SK-MEL-5 (cell line): ENCODE measurements at places on chromosomes 6 and 20.

- DNase-seq: no peak
Measured at GRCh38 chr6:19434065-19434464, 403.1 kb upstream of the ID4 start.

DNA sequence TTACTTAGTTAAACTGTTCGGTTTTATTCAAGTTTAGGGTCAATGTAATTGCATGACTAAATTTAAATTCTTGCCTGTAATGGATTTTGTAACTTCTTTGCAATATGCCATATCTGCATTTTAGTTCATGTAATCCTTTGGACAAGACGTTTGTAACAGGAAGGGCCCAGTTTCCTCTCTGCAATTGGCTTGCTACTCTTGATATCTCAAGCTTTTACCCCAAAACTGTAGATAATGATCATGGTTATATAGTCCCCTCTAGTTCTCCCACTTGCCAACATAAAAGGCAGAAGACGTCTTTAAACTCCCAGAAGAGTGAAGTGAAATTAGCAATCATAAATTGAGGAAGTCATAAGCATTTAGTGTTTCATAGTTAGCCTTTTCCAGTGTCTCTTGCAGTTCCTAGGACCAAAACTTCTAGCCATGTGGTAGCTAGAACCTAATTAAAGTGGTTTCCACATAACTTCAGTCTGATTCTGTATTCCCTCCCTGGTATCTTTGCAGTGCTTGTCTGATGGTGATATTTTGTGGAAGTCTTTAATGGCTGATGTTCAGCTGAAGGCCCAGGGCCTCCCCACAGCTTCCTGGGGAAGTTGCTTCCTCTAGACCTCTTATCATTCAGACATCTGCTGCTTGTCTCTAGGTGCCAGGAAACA is 117.8 kb upstream of the SUPT3H start:
- no peak for DNase-seq

GRCh38 chr6:52231406-52232127 is 12.7 kb downstream of the IL17F start:
- DNase-seq: peak; percentile 50

GRCh38 chr6:562052-562676 is 94.7 kb downstream of the HUS1B start:
- peak; percentile 81 for DNase-seq

DNA sequence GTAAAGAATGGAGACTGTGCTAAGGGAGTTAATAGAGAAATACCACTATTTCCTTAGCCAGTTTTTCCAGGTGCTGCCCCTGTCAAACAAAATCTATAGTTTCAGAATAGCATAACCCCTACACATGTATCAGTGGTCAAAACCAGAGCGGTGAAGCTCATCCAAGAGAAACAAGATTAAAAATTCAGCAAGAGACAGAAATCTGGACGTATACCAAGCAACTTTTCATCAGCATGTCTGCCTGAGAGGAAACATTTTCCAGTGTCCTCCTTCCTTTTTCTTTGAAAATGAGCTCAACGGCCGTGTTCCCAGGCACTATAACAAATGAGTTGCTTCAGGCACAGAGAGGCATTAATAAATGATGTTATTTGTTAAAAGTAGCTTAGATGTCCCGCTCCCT is 416.5 kb downstream of the BCKDHB start:
- DNase-seq: no peak

DNA sequence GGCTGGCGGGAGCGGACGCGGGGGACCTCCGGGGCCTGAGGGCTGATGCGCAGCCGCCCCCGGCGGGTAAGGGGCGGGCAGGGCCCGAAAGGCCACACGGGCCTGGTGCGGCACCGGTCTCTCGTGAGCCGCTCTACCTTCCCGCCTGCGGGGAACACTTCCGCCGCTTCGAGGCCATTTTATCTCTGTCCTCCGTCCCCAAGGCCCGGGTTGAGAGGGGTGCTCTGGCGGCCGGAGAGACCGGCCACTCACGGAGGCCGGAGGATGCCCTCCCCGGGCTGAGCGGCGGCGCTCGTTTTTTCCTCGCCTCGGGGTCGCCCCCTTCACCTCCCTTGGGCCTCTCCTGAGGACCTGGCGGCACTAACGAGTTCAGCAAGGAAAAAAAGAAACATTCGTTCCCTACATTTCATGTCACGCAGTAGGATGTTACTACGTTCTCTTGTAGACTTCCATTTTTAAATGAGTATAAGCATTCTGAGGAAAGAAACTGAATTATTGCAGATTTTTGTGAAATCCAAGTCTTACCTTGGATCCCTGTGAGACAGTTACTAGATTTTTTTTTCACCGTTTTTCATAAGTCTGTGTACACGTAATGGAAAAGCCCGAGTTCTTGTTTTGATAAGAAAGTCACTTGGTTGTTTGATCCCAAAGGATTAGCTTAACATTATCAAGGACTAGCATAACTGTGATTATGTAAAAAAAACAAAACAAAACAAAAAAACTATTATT is 575 bp downstream of the WTAP start:
- DNase-seq: peak; percentile 34

DNA sequence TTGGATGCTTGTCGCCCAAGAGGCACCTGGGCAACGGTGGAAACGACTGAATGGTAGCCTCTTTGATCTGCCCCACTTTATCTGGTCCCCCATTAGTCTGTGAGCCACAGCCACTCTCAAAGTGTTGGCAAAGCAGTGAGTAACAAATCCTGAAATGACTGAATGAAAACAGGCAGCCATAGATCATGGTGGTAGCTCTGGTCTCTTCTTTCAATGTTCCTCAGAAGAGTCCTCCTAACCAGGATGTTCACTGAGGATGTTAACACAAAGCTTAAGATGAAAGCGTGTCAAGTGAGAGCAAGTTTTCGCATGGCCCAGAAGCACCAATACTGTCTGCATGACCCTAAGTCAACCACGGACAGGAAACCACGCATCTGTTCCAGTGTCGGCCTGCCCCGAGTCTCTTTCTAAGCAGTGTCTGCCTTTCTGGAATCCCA is 107.3 kb downstream of the IRF4 start:
- no peak for DNase-seq

DNA sequence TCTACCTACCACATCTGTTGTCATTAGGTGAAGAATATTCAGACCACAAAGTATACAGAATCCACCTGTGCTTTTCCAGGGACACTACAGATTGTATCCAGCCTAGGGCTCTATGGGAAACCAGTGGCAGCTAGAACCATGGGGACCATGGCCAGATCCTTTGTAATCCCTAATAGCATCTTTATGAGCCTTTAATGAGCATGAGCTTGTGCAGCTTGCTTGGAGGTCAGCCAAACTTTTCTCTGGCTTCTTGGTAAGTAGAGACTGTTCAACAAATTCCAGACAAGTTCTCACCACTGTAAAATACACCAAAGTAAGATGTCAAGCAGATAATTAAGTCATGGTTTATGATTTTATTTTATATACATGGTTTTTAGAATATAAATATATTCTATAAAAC is 301.6 kb upstream of the ADGRB3 start:
- DNase-seq: no peak

DNA sequence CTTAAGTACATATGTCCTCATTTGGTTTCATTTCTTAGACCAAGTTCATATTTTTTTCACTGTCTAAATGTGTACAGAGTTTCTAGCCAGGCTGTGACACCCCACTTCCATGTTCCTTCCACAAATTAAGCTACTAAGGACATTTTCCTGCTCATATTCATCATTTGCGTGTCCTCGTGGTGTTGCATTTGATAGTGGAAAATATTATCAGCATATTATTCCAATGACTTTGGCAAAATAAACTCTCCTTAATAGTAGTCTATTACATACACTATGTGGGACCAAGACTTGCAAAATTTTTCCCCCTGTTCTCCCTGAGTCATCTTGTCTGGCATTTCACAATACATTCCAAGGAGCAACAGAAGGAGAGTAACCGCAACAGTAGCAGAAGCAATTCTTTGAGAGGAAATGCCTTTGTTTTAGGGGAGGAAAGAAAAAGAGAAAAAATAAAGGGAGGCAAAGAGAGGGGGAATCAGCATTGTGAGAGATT is 599.2 kb downstream of the COL12A1 start:
- DNase-seq: no peak

- peak; percentile 24 for DNase-seq
Measured at GRCh38 chr6:144036064-144036834, 28.2 kb upstream of the PLAGL1 start.

DNA sequence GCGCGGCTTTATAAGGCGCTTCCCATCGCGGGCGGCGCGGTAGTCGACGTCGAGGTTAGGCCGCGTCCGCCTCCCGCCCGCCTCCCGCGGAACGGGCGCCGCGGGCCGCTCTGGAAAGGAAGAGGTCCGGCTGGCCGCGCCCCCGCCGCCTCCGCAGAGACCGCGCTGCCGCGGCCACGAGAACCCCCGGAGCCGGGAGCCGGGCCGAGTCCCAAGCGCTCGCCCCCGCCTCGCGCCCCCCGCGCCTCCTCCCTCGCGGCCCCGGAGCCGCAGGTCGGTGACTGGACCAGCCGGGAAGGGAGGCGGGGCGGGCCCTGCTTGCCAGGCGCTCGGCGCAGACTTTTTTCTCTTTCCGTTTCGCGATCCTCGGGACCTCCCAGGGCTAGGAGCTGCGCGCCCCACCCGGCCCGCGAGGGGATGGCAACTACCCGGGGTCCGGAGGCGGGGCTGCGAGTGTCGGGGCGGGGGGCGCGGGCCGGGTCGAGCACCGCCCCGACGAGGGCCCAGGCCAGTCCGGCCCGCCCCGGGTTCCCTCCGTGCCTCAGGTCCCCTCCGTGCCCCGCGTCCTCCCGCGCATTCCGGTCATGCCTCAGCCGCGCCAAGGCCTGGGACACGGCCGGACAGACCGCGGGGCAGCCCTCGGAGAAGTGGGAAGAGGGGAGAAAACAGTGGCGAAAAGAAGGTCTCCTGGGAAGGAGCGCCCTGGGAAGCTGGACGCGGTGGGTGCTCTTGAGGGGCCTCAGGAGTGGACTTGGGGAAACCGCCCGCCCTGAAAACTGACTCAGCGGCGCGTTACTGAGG is 417 bp upstream of the PXDC1 start:
- DNase-seq: peak; percentile 94

- no peak for DNase-seq
Measured at GRCh38 chr6:110446405-110446804, 30.0 kb downstream of the SLC22A16 start.

DNA sequence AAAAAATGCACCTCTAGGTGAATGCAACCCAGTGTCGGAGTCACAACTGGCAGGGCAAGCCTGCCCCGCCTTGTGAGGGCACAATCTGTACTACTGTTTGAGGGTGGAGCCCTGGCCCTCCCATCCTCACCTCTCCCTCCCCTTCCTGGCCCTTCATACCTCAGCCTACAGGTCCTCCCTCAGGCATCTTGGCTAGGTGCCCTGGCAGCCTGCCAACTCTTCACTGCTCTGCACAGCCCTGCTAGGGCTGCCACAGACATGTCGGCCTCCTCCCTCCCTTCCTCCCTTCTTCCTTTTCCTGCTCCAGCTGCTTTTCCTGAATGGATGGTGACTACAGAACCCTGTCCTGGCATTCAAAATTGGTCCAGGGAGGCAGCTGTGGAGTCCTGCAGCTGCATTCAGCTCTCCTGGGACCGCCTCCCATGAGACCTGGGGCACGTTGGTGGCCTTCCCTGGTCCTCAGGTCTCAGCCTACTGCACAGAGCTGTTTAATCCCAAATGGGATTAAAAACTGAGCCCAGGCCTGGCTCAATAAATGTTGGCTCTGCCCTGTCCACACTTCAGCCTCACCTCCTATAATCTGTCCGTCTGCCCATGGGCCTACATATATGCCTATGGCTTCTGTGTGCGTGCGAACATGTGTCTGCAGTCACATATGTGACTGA is 52.7 kb downstream of the CDH22 start:
- DNase-seq: no peak

DNA sequence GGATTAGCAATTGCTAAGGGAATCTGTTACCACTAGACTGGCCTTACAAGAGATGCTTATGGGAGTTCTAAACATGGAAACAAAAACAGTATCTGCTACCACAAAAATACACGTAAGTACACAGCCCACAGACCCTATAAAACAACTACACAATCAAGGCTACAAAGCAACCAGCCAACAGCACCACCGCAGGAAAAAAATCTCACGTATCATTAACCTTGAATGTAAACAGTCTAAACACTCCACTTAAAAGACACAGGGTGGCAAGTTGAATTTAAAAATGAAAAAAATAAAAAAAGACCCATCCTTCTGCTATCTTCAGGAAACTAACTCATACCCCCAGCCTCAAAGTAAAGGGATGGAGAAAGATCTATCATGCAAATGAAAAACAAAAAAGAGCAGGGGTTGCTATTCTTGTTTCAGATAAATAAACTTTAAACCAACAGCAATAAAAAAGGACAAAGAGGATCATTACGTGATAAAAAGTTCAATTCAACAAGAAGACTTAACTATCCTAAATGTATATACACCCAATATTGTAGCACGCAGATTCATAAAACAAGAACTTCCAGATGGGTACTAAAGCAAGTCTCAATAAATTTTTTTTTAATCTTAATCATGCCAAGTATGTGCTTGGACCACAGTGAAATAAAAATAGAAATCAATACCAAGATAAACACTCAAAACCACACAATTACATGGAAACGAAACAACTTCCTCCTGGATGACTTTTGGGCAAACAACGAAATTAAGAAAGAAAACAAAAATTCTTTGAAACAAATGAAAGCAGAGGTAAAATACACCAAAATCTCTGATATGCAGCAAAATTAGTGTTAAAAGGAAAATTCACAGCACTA is 52.3 kb downstream of the RNGTT start:
- DNase-seq: no peak

DNA sequence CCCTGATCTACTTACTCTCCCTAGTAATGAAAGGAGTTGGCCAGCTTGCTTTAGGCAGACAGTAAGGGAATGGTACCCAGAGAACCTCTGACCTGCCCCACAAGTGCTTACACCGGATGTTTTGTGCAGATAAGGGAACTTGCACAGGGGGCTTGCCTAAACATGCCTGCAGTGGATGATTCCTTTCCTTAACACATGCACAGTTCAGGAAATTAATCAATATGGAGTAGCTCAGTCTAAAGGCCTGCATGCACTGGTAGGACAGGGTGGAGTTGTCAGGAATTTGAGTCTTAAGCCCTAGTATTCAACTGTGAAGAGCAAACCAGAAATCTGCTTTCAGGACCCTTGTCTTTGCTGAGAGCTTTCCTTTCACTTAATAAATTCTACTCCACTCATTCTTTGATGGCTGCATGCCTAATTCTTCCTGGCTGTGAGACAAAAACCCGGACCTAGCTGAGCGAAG is 3.9 kb upstream of the TRIM38 start:
- no peak for DNase-seq

- no peak for DNase-seq
Measured at GRCh38 chr6:37558646-37559045, 59.0 kb upstream of the CCDC167 start.

GRCh38 chr20:53918020-53918311 is 152.4 kb downstream of the BCAS1 start:
- no peak for DNase-seq

- DNase-seq: no peak
Measured at GRCh38 chr20:37524859-37525708, 2.6 kb downstream of the BLCAP start.
